ENCODE measurements at places on chromosomes 5 and 9. TPM values are rescaled to one million over a fixed set of nuclear protein-coding genes. Genes with fewer than 3 reads are reported as not detected.
A peak's percentile ranks its signal among the peaks of the same experiment; 100 is the strongest.

KCTD16 gene
- 0.71 TPM for total RNA-seq

SAXO1 gene
- total RNA-seq = under 0.01 TPM

RPS23 gene
- 1,784 TPM for total RNA-seq

ADAMTS13 gene
- 1.9 TPM for total RNA-seq

SPTLC1 gene
- total RNA-seq = 55.0 TPM

WDR38 gene
- total RNA-seq = not detected

PCDHGB7 gene
- 16.1 TPM for total RNA-seq

PCDHGA8 gene
- total RNA-seq = 4.4 TPM

ACTBL2 gene
- not detected for total RNA-seq

PCDHA13 gene
- total RNA-seq = 0.36 TPM

DRD1 gene
- total RNA-seq = not detected

GRCh38 chr5:38448568-38449350, 107.7 kb downstream of the LIFR start:
- DNase-seq = no peak

GRCh38 chr9:108463932-108464606, 391.7 kb downstream of the ACTL7B start:
- DNase-seq = no peak

- peak; percentile 24 for DNase-seq
Observed at GRCh38 chr9:105751761-105752160, 57.4 kb downstream of the TMEM38B start.

GRCh38 chr5:84274585-84275468, 109.9 kb downstream of the EDIL3 start:
- DNase-seq = no peak

GRCh38 chr5:133129950-133130349, 78.1 kb downstream of the HSPA4 start:
- no peak for DNase-seq

- DNase-seq = no peak
Observed at GRCh38 chr5:128329386-128329939, 208.6 kb downstream of the FBN2 start.

- no peak for DNase-seq
Observed at GRCh38 chr5:169574134-169574646, 9.4 kb upstream of the SPDL1 start.

GRCh38 chr9:7370381-7370780, 429.2 kb downstream of the DMAC1 start:
- DNase-seq = no peak

- no peak for DNase-seq
Observed at GRCh38 chr5:147989239-147989638, 74.5 kb upstream of the SPINK5 start.

- DNase-seq = no peak
Observed at GRCh38 chr5:72152545-72152944, 45.3 kb downstream of the MAP1B start.

DNA sequence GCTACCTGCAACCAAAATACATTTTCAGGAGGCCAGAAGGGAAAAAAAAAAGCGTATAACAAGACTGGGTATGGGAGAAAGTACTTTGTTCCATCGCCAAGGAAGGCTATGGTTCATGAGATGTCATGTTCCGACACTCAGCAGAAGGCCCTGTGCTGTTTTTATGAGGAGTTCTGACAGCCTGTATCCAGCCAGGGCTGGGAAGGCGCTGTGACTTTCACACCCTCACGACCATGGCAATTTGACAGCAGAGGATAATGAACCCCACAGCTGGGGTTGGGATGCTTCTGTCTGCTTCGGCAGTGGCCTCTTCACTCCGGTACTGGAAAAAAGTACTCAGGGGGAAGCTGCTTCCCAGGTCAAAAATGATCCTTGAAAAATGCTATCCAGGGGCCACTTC, 154.4 kb downstream of the PRELID2 start:
- peak; percentile 84 for DNase-seq

DNA sequence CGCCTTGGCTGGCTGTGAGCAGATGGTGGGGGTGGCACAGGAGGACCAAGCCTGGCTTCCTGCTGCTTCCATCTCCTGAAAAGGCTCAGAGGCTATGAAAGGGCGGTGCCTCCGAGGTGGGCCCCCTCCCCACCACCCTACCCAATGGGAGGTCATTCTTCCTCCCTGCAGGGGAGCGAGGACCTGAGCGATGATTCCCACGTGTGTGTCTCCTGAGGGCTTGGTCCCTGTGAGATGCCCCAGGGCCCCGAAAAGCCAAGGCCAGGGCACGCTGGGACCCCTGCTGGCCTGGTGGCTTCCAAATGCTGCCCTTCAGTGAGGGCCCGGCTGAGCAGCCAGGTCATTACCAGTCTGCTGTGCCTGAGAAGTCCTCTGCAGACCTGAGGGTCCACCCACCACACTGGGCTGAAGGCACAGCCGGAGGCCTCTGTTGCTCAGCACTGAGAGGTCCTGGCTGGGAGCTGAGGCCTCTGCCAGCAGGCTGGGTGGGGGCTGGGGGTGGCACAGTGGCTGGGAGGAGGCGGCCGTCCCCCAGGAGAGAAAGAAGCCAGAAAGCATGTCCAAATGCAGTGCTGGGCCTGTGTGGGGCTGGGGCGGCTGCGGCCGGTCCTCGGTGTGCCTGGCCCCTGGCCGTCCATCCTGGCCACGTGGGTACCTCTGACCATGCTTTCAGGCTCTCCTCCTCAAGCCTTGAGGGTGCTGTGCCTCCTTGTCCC, 14.0 kb upstream of the SLC6A19 start:
- DNase-seq = no peak

DNA sequence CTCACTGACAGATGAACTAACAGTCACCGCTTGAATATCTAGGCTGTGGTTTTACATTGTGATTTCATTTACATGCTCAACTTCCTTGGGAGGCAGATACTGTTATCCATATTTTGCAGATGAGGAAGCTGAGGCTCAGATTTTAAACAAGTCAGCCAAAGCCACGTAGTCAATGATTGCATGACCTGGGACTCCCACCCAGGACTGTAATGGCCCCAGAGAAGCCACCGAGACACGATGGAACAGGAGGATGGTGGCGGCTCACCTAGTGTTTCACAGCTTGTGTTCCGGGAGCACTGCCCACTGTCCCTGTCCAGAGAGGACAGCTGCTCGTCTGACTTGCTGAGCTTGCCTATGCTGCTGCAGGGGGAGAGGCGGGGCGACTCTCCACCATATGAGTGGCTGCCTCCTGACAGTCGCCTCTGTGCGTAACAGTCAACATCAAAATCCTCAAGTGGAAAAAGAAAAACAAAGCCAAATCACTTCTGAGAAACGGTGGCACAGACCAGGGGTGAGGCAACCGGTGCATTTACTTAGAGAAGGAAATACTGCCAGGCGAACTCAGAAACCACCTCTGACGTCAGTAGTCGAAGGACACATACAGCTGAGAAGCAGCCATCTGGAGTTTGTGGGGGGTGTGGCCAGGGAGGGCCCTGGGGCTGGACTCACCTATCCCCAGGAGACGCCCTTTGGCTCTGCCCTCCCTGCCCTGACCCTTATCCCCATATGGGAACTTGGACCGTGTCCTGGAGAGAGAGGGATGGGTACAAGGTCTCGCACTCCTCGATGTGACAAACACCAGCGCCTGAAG, 82.5 kb downstream of the PRRT1B start:
- DNase-seq = no peak

DNA sequence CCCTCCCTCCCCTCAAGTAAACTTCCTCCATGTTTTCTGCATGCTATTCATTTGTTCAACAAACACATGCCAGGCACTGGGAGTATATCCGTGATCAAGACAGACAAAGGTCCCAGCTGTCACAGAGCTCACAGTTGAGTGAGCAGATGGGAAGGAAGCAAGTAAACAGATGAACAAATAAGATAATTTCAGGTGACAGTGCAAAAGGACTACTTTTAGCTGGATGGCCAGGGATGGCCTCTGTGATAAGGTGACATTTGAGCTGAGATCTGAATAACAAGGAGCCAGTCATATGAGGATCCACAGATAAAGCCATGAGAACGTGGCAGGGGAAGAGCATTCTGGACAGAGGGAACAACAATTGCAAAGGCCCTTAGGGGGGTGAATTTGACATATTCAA, 121.7 kb upstream of the RAD23B start:
- DNase-seq = no peak

DNA sequence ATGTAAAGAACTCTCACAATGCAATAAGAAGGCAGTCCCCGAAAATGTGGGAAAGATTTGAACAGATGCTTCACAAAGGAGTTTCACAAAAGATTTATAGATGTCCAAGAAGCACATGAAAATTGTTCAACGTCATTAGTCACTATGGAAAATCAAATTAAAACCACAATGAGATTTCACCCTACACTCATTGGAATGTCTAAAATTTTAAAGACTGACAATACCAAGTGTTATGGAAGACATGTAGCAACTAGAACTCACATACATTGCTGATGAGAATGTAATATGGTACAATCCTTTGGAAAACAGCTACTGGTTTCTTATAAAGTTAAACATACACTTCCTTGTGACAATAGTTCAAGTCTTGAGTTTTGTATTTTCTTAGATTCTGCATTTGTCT, 11.0 kb upstream of the RECK start:
- DNase-seq = no peak

DNA sequence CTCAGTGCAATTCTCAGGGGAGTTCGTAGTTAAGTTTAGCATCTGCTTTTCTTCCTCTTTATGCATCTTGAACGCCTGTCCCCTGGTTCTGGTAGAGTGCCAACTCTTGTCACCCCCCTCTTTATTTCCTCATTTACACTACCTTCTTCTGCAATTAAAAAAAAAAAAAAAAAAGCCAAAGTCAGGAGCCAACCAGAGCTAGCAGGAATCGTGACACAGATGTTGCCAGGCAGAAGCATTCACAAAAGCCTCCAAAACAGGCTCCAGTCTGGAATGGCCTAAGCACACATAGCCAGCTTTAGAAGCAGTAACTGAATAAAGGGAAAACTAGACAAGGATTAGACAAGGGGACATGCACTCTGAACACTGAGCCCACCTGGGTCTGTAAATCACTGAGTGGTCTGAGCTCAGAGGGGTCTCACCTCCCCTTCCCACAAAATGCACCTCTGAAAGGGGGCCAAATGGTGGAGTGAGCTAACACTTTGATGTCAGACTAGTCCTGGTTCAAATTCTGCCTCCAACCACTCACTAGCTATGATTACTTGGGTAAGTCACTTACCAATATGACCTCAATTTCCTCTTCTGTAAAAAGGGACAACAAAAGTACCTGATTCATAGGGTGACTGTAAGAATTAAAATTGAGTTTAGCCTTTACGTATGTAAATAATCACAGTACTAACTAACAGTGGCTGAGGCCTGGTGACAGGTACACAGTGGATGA, 2.0 kb downstream of the CD74 start:
- peak; percentile 88 for DNase-seq

DNA sequence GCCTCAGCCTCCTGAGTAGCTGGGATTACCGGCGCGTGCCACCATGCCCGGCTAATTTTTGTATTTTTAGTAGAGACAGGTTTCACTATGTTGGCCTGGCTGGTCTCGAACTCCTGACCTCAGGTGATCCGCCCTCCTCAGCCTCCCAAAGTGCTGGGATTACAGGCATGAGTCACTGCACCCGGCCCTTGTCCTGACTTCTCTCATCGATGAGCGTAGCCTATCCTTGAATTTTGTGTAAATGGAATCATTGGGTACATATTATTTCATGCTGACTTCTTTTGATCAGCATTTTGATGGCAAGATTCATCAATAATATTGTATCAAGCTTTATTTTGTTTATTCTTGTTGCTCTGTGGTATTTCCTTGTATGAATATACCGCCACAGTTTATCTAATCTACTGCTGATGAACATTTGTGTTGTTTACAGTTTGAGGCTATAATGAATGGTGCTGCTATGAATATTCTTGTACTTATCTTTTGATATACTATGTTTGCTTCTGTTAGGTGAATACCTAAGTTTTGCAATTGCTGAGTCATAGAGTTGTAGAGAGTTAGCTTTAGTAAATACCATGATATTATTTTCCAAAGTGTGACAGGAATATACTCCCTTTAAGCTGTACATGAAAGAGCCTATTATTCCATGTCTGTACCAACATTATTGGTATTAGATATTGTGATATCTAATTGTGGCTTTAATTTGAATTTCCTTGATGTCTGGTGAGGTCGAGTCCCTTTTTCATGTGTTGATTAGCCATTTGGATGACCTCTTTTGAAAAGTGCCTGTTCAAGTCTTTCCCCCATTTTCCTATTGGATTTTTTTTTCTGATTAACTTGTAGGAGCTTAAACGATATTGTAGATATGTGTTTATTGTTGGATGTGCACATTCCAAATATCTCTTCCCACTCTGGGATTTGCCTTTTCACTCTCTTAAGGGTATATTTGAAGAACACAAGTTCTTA, 107.5 kb downstream of the RGS3 start:
- DNase-seq = peak; percentile 33

- no peak for DNase-seq
Observed at GRCh38 chr9:69253057-69253456, 72.0 kb upstream of the ENTREP1 start.
